Stomach (tissue), 19 donors: ENCODE measurements at places on chromosomes 13 and 19.

DNA sequence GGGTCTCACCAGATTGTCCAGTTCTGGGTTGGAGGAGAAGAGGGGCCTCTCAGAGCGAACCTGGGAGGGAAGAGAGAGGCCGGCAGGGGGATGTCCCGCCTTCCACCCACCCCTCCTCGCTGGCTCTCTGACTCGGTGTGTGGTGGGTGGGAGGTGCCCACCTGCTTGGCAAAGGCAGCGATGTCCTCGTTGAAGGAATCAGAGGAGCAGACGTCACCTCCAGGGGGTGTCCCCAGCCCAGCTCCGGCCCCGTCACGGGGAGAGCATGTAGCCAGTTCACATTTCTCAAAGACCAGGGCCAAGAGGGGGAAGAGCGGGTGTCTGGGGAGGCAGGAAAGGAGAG, 2.7 kb downstream of the MEIS3 start:
- DNase-seq, result no peak

GRCh38 chr19:18496167-18496979, 25.5 kb downstream of the ELL start:
- DNase-seq, result peak; percentile 89

GRCh38 chr13:109451726-109452125, 334.7 kb downstream of the IRS2 start:
- no peak for DNase-seq

DNA sequence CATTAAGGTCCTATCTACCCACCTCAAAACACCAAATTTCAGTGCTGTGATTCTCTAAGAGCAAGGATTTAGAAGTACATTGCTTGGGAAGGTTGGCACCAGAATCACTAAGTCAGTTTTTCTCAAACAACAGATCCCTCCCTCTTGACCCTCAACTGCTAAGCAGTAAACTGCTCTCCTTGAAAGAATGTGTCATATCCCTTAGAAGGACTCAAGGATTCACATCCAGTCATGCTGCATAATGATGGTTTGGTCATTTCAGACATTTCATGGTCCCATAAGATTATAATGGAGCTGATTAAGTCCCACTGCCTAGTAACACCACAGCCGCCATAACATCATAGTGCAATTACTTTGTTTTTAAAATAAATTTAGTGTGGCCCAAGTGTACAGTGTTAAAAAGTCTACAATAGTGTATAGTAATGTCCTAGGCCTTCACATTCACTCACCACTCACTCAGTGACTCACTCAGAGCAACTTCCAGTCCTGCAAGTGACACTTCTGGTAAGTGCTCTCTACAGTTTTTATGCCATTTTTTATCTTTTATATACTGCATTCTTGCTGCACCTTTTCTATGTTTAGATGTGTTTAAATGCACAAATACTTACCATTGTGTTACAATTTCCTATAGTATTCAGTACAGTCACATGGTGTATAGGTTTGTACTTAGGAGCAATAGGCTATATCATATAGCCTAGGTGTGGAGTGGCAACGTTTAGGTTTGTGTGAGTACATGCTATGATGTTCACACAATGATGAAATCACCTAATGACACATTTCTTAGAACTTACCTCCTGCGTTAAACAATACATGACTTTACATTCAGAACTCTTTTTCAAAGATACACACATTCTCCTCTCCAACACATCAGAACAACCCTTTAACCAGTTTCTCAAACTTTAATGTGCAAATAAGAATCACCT, 15.7 kb upstream of the CCDC169 start:
- DNase-seq, result no peak

- no peak for DNase-seq
Measured at GRCh38 chr19:2517881-2518601, 42.1 kb downstream of the GADD45B start.

- DNase-seq, result peak; percentile 50
Measured at GRCh38 chr13:21079761-21080592, 18.6 kb upstream of the LATS2 start.

DNA sequence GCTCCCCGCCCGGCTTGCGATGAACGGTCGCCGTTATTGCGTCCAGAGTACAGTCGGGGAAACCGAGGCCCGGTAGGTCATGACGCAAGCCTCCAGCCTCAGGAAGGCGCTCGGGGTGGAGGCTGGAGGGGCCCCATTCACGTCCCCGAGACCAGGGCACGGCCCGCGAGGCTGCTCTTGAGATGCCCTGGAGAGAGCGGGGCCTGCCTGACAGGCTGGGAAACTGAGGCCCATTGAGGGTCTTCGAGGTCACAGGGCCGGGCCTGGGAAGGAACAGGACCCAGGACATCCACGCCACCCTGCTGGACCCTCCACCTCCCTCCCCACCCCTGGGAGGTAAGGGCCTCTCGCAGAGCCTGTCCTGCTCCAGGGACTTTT, 367 bp downstream of the NDUFS7 start:
- DNase-seq, result no peak

- DNase-seq, result no peak
Measured at GRCh38 chr19:55525289-55526101, 11.4 kb downstream of the SBK2 start.

GRCh38 chr13:46668302-46668720, 115.3 kb downstream of the LRCH1 start:
- no peak for DNase-seq

GRCh38 chr19:18312092-18312534, 10.8 kb downstream of the LSM4 start:
- no peak for DNase-seq

- peak; percentile 16 for DNase-seq
Measured at GRCh38 chr13:36163286-36163685, 32.1 kb upstream of the DCLK1 start.

DNA sequence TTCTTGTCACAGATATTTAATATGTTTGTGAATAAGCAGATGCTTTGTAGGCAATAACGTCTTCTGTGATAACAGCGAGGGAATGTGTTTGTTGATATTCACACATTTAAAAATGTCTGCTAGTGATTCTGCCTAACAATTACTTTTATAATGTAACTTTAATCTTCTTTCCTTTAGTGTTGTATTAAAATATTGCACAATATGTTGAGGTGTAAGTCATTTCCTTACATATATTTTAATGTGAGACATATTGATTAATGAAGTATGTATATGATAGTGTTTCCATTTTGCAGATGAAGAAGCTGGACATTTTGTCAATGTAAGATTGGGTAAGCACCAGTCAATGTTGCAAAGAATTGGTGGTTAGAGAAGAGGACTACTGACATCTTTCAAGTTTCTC, 324.4 kb downstream of the SLITRK1 start:
- DNase-seq, result no peak

- no peak for DNase-seq
Measured at GRCh38 chr13:41842036-41842620, 118.8 kb downstream of the VWA8 start.

- no peak for DNase-seq
Measured at GRCh38 chr19:36528921-36529518, 949 bp upstream of the ZNF260 start.

DNA sequence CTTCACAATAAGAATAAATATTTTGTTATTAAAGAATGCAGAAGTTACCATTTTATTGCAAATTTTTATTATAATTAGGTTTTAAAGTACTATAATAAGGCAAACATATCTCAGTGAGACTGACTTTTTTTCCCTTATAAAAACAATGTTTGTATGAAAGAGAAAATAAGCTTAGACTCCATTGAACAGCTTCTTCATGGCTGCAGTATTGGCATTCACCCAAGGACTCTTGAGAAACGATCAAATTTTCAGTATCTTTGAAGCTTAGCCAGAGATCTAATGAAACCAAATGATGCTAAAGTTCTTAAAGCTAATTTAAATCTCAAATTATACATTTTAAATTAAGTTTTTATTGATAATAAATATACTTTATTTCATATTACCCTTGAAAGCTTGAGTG, 128.3 kb downstream of the GGACT start:
- no peak for DNase-seq

GRCh38 chr19:397321-397720, 11.6 kb downstream of the C2CD4C start:
- no peak for DNase-seq

- no peak for DNase-seq
Measured at GRCh38 chr19:55463583-55464031, 944 bp downstream of the C19orf85 start.

- DNase-seq, result no peak
Measured at GRCh38 chr19:29501816-29502580, 23.8 kb upstream of the VSTM2B start.

GRCh38 chr13:48318821-48319511, 15.4 kb downstream of the RB1 start:
- DNase-seq, result peak; percentile 75

GRCh38 chr19:58518256-58519086, 1.1 kb downstream of the ZBTB45 start:
- DNase-seq, result no peak

DNA sequence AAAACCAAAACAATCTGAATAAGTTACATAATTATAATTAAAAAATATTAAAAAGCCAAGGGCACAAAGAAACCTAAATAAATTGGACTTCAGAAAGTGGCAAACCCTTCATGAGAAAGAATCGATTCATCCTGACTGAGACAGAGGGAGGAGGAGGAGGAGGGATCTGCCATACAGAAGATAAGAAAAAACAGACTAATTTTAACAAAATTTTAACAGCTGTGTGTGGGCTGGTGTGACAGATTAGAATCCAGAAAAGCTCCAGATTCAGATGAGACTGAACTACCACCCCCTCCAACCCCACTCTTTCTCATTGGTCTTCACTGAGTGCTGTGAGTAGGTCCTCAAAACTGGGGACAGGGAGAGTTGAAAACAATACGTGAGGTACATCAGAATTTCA, 111.5 kb upstream of the HTR2A start:
- DNase-seq, result no peak

DNA sequence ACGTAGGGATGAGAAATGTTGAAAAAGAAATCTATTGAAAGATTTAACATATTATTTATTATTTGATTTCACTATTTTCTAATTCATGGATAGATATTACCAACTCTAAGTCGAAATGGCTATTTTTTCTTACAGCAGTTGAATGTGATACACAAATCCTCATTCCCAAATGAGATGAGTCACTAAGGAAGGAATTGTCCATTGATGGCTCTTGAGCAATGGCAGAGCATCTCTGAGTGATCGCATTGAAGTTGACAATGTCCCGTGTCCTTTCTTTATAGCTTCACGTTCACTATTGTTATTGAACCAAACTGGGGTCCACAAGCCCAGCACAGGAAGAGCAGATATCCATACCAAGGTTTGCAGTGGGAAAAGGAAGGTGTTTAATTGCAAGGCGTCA, 648.3 kb upstream of the SPRY2 start:
- DNase-seq, result no peak

DNA sequence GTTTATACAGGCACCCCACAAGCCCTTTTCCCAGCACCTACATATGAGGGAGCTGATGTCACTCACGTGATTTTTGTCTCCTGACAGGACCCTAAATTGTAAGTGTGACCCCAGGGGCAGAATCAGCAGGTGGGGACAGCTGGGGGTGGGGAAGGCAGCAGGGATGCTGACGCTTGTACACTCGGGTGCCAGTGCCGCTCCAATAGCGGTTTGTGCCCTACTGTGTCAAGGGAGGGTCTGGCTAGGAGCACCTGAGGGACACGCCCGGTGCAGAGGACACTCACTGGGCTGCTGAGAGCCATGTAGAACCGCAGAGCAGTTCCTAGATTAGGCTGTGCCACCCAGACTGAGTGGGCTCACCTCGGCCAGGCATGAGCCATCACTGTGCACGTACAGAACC, 81.3 kb downstream of the SCGB2B2 start:
- DNase-seq, result no peak
